ENCODE measurements at places on chromosomes 11 and 22.

DNA sequence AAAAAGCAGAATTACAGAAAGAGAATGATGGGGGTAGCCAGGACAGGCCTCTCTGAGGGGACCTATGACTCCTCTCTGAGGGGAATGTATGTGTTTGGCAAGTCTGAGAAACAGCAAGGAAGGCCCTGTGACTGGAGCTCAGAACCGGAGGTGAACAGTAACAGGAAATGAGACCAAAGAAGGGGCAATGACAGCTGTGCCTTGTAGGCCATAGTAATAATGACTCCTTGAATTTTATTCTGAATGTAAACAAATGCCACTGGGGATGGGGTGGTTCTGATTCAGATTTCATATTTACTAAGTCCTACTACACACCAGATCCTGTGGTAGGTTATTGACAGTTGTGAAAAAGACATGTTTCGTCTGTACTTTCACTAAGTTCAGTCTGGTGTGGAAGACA lies 52.8 kb upstream of the APOA1 start:
- DNase-seq = no peak

- DNase-seq = no peak
Measured at GRCh38 chr11:96179905-96180304, 163.1 kb downstream of the MAML2 start.

GRCh38 chr22:23276656-23277582 lies 96.6 kb downstream of the BCR start:
- no peak for DNase-seq

GRCh38 chr22:29218758-29219408 lies 13.2 kb downstream of the EMID1 start:
- DNase-seq = no peak

GRCh38 chr11:104781719-104782376 lies 116.4 kb downstream of the CASP12 start:
- DNase-seq = no peak

GRCh38 chr11:68358416-68358815 lies 46.0 kb downstream of the LRP5 start:
- no peak for DNase-seq

- no peak for DNase-seq
Measured at GRCh38 chr22:28208036-28208435, 289.0 kb upstream of the PITPNB start.

DNA sequence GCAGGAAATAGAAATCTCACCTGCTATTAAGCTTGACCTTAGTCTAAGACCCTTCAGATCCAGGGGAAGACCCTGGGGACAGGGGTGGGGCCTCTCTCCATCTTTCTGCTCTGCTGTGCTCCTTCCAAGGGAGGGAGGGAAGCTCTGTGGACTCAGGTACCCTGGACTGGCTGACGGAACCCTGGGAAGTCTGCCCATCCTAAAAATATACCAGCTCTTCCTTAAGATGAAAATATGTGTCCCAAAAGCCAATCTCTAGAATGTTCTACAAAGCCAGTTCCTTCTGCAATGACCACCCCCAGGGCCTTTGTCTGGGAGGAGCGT lies 73.7 kb downstream of the RTL6 start:
- DNase-seq = no peak

GRCh38 chr11:9037046-9037780 lies 33.4 kb upstream of the NRIP3 start:
- no peak for DNase-seq

- DNase-seq = no peak
Measured at GRCh38 chr11:16902182-16902581, 112.0 kb downstream of the PLEKHA7 start.

DNA sequence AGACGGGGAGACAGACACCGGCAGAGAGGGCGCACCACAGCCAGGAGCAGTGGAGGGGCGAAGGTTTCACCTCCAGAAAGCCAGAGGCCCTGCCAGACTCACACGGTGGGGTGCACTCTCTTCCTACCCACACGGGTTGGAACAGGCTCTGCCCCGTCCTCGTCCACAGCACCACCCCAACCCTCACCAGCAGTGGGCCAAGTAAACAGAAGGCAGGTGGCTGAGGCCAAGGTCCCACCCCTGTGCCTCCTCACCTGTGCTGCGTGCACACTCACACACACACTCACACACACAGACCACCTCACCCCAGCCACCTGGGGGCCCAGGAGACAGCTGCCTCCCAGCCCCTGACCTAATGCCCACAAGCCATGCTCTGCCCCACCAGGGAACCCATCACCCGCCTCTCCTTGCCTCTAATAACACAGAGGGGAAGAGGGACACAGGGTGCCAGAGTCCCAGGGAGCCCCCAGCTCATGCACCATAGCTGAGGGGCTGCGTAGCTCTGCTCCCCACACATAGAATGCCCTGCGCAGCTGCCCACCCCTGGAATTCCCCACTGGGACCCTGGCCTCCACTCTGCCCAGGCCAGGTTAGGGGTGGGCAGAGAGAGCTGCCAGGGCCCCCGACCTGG lies 3.1 kb downstream of the CYB5R3 start:
- DNase-seq = no peak

DNA sequence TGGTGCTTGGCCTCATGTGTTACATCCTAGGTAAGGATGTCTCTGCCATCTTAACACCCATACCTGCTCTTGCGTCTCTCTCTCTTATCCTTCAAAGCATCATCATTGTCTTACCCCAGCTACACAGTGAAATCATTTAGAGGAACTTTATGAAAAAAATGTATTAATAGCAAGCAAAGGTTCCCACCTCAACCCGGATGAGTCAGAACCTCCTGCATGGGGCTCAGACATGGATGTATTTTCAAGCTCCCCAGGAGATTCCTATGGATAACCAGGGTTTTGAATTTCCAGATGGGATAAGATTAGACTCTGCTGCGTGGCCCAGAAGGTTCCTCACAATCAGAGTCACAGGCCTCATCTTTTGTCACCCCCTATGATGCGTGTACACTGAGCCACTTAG lies 89.1 kb upstream of the NNMT start:
- no peak for DNase-seq

- no peak for DNase-seq
Measured at GRCh38 chr11:33716243-33716642, 15.6 kb upstream of the C11orf91 start.

GRCh38 chr22:26553056-26553752 lies 36.7 kb downstream of the TPST2 start:
- DNase-seq = no peak

DNA sequence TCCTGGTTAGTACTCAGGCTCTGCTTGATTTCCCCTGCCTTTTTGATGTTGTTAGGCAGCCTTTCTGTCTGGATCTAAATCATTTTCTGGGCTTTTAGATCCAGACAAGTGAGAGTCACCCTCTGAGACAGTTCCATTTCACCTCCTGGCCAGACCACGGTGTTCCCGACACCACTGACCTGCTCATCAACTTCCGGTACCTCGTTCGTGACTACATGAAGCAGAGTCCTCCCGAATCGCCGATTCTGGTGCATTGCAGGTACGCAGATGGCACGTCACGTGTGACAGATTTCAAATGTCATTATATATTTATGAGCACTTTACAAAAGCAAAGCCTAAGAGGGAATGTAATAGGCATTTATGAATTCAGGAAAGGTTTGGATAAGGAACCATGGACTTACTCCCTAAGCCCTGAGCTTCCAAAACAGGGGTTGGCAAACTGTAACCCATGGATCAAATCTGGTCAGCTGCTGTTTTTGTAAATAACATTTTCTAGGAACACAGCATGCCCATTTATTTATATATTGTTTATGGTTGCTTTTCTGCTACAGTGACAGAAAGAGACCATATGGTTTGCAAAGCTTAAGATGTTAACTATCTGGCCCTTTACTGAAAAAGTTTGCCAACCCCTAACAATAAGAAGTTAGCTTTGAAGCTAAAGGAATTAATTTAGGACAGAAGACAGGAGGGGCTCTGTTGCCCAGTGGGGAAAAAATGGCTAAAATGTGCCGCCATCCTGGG lies 53.1 kb upstream of the OR4B1 start:
- DNase-seq = no peak

Data from NCI-H2081 (cell line).